ENCODE measurements at places on chromosomes 11 and 22. TPM values are rescaled to one million over a fixed set of nuclear protein-coding genes. Genes with fewer than 3 reads are reported as not detected.

GRCh38 chr11:15430381-15430780 is 315.7 kb downstream of the INSC start:
- H3K4me1 ChIP-seq = no peaks in the 10 kb centered on the region
- no peaks in the 10 kb centered on the region for H3K36me3 ChIP-seq
- no peak overlapping the region for H3K4me3 ChIP-seq
- no peaks in the 10 kb centered on the region for H3K27me3 ChIP-seq
- no peak overlapping the region for H3K27ac ChIP-seq

DNA sequence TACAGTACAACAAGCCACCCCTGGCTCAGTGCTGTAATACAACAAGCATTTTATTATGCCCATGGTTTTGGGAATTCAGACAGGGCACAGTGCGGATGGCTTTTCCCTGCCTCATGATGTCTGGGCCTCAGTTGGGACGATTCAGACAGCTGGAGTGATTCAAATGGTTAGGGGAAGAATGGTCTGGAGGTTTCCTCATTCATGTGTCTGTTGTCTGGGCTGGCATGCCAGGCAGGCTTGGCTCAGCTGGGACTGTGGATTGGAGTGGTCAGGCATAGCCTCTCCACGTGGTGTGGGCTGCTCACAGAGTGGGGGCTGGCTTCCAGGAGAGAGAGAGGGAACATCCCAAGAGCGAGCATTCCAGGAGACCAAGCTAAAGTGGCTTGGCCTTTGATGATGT is 164.4 kb downstream of the C11orf91 start:
- no peak for DNase-seq
- no peak overlapping the region for H3K4me3 ChIP-seq
- H3K36me3 ChIP-seq = no peaks in the 10 kb centered on the region
- H3K4me1 ChIP-seq = no peaks in the 10 kb centered on the region

- no peak overlapping the region for H3K4me3 ChIP-seq
- H3K27ac ChIP-seq = no peak overlapping the region
- peaks cover 5% of the 10 kb centered on the region for H3K27me3 ChIP-seq
- DNase-seq = no peak
- no peaks in the 10 kb centered on the region for H3K36me3 ChIP-seq
These were observed 6.6 kb downstream of the TSPAN4 start for GRCh38 chr11:849104-849824.

GRCh38 chr11:114395736-114396135 is 4.6 kb downstream of the C11orf71 start:
- peaks cover 27% of the 10 kb centered on the region for H3K4me1 ChIP-seq
- H3K36me3 ChIP-seq = no peaks in the 10 kb centered on the region
- no peak overlapping the region for H3K4me3 ChIP-seq
- no peaks in the 10 kb centered on the region for H3K27me3 ChIP-seq
- no peak overlapping the region for H3K27ac ChIP-seq
- DNase-seq = no peak

- H3K27me3 ChIP-seq = no peaks in the 10 kb centered on the region
- no peaks in the 10 kb centered on the region for H3K36me3 ChIP-seq
- no peak overlapping the region for H3K4me3 ChIP-seq
- H3K27ac ChIP-seq = no peak overlapping the region
- H3K4me1 ChIP-seq = no peaks in the 10 kb centered on the region
- peak; percentile 43 for DNase-seq
These were observed 119.2 kb downstream of the PHF21B start for GRCh38 chr22:44890416-44891292.

DNA sequence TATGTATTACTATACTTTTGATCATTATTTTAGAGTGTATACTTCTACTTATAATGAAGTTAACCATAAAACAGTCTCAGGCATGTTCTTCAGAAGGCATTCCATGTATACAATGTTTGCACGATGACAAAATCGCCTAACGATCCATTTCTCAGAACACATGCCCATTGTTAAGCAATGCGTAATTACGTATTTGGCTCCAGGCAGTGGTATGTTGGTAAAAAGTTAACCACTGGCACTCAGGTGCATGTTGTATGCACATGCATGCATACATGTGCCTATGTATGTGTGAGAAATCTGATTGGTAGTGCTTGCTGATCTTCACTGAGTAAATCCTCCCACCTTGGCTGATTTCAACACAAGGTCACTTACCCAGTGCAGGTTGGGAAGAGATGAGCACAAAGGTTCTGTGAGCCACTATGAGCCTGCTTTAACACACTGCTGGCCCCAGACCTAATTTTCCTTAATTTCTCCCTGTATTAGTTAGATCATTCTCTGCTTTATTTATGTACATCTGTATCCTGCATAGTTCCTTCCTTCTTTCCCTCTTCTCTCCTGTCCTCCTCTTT is 164.6 kb downstream of the ARHGAP42 start:
- peak; percentile 50 for DNase-seq
- H3K27me3 ChIP-seq = no peaks in the 10 kb centered on the region
- no peak overlapping the region for H3K4me3 ChIP-seq
- H3K36me3 ChIP-seq = no peaks in the 10 kb centered on the region
- peaks cover 33% of the 10 kb centered on the region for H3K4me1 ChIP-seq

DNA sequence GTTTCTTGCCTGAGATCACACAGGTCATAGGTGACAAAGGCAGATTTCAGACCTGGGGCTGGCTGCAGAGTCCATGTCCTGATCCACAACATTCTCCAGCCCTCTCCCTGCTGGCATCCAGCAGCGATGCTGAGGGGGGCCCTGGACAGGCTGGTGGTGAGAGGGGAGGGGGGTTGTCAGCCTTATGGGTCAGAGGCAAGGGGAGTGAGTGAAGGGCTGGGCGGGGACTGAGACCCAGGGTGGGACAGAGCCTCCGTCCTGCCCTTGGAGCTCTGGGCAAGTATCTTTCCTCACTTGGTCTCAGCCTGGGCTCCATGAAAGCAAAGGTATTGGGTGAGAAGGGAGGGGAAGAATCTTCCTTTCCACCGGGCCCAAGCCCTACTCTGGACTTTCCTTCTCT is 66.7 kb upstream of the RASD2 start:
- no peaks in the 10 kb centered on the region for H3K27me3 ChIP-seq

GRCh38 chr22:50064453-50064852 is 6.4 kb upstream of the TTLL8 start:
- H3K4me3 ChIP-seq = no peak overlapping the region
- H3K27me3 ChIP-seq = no peaks in the 10 kb centered on the region
- H3K27ac ChIP-seq = no peak overlapping the region
- no peaks in the 10 kb centered on the region for H3K36me3 ChIP-seq
- DNase-seq = no peak

GRCh38 chr11:65934014-65934413 is 11.3 kb upstream of the TSGA10IP start:
- no peak overlapping the region for H3K4me3 ChIP-seq
- H3K36me3 ChIP-seq = no peaks in the 10 kb centered on the region
- H3K4me1 ChIP-seq = no peaks in the 10 kb centered on the region
- H3K27ac ChIP-seq = no peak overlapping the region
- H3K27me3 ChIP-seq = no peaks in the 10 kb centered on the region

DNA sequence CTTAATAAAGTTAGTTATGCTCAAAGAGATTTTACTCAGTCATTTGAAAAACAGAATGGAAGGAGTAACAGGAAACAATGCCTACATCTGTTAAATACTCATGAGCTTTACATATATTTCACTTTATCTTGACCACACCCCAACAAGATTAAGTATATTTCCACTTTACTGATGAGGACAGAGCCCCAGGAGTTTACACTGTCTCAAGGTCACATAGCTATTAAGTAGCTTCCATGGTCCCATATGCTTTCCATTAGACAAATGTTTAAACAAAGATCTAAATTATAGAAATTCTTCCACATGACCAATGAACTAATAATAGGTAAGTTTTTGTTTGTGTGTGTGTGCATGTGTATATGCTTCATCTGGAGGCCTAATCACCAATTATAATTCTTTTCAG is 30.2 kb downstream of the MRTFA start:
- H3K27ac ChIP-seq = no peak overlapping the region
- DNase-seq = no peak
- H3K36me3 ChIP-seq = no peaks in the 10 kb centered on the region
- H3K4me3 ChIP-seq = no peak overlapping the region

DNA sequence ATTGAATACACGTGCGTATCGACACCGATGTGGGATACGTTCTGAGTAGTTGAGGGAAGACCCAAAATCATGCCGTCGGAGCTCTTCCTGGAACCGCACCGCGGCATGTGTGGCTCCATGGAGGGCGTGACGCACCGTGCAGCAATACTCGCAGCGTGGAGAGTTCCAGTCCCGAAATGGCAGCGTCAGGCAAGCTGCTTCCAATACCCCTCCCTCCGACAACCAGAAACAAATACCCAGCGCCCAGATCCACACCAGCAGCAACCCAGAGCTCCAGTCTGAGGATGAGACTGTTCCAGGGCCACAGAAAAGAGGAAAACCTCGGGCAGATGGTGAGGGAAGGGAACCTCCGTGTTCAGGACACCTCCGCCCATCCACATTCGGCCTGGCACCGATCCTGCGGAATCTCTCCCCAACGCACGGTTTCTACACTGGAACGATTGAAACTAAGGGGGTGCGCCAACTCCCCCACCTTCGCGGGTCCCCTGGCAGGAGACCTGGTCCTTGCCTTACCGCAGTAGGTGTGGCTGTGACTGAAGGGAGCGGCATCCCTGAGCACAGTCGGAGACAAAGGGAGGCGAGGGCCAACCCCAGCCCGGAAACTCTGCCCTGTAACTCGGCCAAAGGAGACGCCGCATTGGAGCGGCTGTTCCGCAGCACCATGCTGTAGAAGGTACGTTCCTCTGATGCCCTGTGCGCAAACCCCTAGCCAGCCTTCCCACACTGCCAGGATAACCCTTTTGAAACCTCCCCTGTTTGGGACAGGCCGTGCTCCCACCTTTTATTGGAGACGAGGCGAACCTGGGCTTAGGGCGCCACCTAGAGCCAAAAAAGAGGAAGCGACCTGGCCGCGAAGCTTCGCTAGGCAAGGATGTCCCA is 28.2 kb downstream of the DBX1 start:
- H3K4me3 ChIP-seq = peak overlapping the region; percentile 49
- H3K36me3 ChIP-seq = no peaks in the 10 kb centered on the region
- H3K27ac ChIP-seq = no peak overlapping the region
- DNase-seq = peak; percentile 54
- no peaks in the 10 kb centered on the region for H3K27me3 ChIP-seq

The UBQLN3 gene
- total RNA-seq = not detected

The MPZL2 gene
- total RNA-seq = 13.6 TPM

The KDELR3 gene
- total RNA-seq = 9.6 TPM

The CHRNA10 gene
- 1.2 TPM for total RNA-seq

The OR10S1 gene
- not detected for total RNA-seq
